NT2/D1 (cell line): ENCODE measurements at places on chromosomes 4 and X.

DNA sequence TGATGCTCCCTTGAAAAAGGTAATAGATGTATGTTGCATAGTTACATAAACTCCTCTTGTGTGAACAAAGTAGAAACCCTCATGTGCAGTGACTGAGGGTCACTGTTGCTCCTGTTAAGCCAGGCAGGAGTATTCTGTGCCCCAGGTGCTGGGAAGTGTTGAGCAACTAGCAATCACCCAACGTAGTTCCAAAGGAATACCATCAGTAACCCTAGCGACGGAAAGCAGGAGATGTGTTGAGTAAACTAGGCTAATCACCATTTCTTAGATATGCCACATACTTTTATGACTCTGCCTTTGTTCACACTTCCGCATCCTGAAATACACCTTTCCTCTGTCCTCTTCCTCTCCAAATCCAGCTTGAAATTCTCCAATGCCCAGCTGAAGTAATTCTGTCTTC lies 50.9 kb upstream of the TAB3 start:
- DNase-seq = no peak

- no peak for DNase-seq
Measured at GRCh38 chr4:1180663-1181062, 8.3 kb upstream of the SPON2 start.

- DNase-seq = no peak
Measured at GRCh38 chr4:92241094-92241493, 62.7 kb upstream of the GRID2 start.

DNA sequence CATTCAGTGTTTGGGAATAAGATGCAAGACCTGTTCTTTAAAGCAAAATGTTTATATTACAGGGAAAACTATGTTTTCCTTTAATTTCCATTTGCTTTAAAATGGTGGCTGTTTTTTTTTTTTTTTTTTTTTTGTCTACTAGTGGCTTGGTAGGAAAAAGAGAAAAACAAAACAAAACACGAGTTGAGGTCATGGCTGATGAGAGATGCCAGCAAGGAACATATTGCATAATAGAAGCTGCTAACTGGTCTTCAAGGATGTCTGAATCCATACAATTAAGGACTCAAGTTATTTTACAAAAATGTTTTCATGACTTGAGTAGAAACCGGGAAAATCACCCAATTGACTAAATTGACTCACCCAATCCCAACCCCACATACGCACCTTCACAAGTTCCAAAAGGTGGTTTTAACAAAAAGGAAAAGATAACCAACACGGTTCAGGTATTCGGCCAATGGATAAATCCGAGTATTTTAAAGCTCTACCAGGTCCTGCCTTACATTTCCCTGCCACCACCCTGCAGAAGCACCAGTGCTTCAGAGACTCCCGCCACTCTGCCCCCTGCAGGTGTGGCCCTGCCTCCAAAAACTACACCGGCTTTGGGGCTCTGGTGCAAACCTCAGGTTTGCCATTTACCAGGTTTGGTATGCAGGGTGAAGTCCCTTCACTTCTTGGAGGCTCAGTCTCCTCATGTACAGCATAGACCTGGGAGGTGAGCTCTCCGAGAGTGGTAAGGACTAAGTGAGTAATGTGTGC lies 27.1 kb downstream of the PIR start:
- DNase-seq = no peak

DNA sequence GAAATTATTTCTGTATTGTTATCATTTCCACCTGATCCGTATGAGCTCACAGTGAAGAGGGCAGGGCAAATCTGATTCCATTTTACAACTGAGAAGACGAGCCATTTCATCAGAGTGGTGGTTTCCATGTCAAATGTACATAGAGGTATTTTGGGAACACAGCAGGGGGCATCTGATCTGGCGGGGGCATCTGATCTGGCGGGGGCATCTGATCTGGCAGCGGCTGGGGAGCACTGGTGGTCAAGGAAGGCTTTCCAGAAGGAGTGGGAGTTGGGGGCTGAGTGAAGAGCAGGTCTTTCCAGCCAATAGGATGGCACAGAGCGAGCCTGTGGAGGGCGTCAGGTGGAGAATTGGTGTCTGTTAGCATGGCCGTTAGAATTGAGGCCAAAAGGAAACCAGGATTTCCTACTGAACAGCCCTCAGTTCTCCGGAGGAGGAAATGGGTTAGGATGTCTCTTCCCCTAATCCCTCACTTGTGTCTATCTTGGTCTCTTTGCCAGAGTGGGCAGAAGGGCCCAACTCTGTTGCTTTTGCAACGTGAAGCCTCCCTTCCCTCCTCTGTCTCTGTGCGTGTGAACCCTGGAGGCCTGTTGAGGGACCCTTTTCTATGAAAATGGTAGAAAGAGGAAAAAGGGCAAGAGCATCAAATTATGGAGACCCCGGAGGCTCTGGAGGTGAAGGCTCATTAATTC lies 41.3 kb downstream of the RHOH start:
- no peak for DNase-seq

DNA sequence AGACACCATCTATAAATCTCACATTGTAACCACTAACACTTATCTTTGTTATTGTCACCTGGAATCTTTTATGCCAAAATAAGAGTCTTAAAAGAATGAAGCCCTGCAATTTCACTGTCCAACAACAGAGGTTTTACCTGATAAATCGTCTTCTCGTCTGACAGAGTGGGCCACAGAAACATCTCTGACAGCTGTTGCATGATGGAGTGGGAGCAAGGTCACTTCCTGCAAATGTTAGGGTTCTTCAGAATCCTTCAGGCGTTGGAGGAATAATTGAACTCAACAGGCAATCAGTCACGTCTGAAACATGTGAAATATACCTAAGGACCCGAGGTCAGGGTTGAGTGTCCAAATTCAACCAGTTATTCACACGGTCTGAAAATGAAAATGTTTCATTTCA lies 353.6 kb downstream of the TRIML1 start:
- DNase-seq = no peak

GRCh38 chrX:139762400-139763183 lies 54.6 kb upstream of the MCF2 start:
- no peak for DNase-seq

DNA sequence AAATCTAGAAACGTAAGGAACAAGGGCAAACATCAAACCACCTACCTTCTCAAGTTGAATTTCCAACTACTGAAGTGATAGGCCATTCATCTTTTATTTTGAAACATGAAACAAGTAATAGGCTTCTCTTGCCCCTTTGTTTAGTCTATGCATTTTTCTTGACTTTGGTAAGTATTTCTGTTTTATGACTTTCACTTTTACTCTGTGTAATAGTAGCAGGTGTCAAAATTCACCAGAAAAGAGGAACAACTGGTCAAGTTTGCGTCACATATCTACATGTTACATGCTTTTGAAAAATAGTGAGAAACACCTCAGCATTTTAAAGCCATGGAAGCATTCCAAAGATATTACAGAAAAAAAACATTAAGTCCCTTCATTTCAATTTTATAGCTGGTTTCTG lies 157.1 kb upstream of the FTHL17 start:
- DNase-seq = no peak

DNA sequence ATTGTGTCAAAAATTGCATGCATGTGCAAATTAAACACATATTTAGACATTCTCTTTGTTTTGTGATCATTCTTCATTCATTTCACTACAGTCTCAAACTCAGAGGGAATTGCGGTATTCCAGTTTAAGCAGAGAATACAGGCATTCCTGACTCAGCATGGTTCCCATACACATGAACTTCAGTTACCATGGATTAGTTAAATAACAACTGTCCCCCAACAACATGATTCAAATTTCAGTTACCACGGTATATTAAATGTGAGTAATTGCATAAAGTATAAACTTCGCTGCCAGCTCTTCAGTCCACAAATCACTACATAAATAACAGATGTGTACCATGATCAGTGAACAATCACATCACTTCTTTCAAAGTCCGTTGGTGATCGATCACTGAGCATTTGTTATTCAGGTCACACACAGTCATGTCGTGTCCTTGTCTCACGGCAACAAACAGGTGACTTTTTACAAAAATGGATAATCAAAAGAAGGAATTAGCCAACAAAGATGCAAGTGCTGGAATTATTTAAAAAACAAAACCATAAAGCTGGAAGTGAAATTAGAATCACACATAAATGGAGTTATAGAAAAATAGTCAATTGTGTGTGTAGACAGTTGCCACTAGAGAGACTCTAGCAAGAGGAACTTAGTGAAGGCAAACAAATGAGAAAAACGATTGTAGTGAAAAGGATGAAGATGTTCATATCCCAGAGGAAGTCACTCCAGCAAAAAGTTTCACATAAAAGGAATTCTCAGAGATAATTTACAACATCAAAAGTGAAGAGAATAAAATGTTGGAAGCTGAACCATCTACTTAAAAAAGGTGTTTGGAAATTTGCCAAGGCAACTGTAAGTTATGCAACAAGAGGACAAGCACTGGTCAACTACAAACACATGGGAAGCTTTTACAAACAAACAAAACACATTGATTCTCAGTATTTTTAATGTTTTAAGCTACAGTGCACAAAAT lies 138.6 kb upstream of the SMARCAD1 start:
- DNase-seq = peak; percentile 6

DNA sequence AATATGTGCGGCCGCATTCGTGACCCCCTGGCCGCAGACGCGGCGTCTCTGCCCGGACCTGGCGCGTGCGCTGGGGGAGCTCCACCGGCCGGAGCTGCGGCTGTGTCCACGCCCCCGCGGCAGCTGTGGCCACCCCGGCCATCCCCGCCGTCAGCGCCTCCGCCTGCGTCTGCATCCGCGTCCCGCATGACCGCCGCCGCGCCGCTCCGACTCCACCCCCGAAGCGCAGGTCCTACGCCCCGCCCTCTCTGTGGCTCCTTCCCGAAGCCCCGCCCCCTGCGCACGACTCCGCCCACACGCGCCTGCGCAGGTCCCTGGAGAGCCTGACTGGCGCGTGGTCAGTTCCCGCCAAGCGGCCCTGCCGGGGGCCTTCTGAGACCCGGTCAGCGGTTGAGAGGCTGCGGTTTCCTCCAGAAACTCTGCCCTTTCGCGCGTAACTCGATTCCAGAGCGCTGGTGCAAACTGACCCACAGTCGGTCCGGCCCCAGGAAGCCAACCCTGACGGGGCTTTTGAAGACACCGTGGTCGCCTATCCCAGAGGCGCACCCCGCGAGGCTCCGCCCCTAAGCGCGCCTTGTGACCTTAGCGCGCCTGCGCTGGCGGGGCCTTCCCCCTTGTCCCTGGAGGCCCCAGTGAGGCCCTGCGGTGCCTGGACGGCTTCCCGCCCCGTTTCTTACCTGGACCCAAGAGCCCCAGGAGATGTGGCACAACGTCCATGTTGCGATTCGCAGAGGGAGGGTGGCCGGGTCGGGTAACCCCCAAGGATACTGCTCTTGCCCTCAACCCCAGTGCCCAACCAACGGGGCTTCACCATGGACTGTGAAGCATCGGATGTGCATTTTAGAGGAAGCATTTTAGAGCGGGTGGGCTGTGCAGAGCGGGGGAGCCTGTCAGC lies at the start of gene LAGE3:
LAGE3 (minus strand) TSS at position 554 of the 895 bp plus-strand sequence; CDS start at position 188, 366 bp downstream.
- DNase-seq = peak; percentile 60

DNA sequence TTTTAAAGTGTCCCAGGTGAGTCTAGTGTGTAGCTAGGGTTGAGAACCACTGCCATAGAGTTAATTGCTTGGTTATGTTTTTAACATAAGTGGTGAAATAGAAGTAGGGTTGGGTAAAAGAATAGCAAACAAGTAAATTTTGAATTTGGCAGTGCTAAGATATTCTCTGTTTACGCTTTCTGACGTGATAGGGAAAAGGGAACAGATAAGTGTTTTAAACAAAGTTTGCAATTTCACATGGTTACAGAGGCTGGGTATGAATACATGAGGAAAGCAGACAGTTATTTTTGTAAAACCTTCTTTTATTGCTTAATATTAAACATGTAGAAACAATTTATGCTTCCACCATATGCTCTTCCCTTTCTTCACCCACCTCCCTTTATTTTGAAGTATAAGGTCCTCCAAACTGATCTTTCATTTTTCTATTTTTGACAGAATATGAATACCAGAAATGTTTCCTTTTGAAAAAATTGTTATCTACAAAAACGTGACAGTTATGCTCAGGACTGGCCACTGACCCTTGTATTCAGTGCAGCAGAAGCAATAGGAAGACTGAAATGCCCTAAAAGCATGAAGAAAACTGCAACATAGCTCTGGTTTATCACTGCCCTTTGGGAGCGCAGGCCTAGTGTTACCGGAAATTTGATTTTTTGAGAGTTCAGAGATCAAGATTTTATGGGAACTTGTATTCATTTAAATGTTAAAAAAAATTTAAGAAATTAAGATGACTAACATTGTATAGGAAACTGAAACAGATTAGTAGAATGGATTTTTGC lies 214.4 kb upstream of the ARSJ start:
- no peak for DNase-seq

- no peak for DNase-seq
Measured at GRCh38 chr4:61772126-61772525, 572.0 kb downstream of the ADGRL3 start.

- no peak for DNase-seq
Measured at GRCh38 chr4:152327606-152328453, 208.1 kb downstream of the FBXW7 start.
